ENCODE measurements at places on chromosomes 3 and 15.
A peak's percentile ranks its signal among the peaks of the same experiment; 100 is the strongest.

DNA sequence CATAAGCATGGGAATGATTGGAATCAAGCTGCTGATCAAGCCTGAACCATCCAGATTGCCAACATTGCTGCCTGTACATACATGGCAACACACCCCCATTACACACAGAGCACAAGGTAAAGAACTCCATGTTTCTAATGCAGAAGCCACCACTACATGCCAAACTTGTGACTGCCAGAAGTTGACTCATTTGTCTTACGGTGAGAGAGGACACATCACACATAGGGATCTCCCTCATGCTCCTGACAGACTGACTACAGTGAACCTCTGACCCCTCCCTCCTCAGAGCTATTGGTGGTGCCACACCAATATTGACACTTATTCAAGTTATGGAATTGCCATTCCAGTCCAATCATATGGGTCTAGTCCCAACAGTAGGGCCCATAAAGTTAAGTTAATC lies 42.3 kb downstream of the EFHB start:
- DNase-seq, result no peak

DNA sequence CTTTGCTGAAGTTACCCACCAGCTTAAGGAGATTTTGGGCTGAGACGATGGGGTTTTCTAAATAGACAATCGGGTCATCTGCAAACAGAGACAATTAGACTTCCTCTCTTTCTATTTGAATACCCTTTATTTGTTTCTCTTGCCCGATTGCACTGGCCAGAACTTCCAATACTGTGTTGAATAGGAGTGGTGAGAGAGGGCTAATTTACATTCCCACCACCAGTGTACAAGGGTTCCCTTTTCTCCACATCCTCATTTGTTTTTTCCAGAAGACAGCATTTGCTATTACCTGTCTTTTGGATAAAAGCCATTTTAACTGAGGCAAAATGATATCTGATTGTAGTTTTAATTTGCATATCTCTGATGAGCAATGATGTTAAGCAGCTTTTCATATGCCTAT lies 329.9 kb upstream of the TPRG1 start:
- DNase-seq, result no peak

GRCh38 chr3:185724761-185725160 lies 100.1 kb downstream of the IGF2BP2 start:
- no peak for DNase-seq

GRCh38 chr3:72185549-72186399 lies 400.8 kb upstream of the PROK2 start:
- no peak for DNase-seq

DNA sequence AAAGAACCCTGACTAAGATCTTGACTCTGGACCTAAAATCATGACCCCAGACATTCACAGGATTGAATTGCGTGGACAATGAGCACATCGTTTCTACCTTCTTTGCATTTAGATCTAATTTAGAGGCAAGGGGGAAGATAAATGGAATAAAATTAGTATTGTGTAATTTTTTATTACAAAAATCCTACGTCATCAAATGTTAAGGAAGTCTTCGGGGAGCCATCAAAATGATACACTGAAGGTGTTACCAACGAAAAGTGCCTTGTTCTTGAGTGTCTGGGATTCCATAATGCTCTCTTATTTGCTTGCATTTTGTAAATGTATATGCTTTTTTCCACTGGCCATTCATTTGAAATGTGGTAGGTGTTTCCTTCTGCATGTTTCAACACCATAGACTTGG lies 52.8 kb upstream of the C3orf49 start:
- no peak for DNase-seq

DNA sequence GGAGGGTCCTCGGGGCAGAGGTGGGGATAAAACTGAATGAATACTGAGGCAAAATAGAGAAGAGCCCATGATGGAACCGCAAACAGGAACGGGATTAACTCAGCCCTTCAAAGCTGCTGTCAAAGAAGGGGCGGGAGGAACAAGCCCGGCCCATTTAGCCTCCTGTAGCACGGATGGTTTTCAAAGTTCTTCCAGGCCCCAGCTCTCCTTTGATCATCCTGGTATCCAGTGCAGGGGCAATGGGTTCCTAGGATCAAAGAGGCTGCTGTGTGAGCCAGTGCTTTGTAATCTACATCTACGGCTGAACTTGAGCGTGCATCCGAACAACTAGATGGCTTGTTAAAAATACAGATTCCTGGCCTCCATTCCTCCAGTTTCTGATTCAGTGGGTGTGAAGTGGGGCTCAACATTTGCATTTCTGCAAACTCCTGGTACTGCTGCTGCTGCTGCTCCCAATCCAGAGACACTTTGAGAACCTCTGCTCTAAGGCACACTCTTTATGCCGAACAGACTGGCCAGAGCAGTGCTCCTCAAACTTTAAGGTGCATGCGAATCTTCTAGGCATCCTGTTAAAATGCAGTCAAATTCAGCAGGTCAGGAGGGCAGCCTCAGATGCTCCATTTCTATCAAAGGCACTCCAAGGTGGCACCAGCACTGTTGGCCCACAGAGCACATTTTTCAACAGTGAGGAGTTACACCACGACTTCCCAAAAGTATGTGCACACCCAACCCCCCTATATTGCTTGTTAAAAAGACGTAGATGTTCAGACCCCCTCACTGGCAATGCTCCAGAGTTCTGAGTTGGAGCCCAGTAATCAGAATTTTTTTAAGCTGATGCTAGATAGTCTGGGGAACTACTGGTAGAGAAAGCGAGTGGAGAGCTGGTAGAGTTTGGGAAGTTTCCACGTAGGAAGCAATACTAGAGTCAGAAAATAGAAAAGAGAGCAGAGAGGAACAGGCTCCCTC lies 5.6 kb downstream of the GALNT15 start:
- DNase-seq, result no peak

DNA sequence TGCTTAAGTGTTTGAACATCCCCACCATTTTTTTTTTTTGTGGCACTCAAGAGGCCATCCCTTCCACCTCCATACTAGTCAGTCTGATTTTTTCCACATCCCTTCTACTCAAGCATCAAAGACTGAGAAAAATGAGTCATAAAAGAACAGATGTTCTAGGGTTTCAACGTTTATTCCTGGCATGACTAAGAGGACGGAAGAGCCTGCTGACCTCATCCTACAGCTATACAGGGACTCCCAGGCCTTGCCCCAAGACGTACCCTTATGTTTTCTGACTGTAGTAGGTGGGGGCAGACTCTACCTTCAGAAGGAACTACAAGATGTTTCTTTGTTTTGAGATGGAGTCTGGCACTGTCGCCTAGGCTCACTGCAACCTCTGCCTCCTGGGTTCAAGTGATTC lies 3.3 kb upstream of the ITPKA start:
- no peak for DNase-seq

DNA sequence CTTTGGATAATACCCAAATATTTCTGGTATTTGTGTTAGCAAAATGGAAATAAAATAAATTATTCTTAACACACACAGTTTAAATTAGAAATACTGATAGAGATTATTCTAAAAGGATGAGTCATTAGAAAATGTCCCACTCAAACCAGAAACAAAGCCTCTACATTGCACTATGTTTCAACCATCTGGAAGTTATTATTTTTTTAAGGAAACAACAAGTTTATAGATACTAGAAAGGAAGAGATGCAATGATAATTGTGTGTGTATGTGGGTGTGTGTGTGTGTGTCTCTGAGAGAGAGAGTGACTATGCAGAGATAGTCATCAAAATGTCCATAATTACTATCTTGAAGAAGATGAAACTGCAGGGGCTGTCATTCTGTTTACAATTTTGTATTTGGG lies 1340.5 kb downstream of the ROBO1 start:
- no peak for DNase-seq

- no peak for DNase-seq
These were observed 60.7 kb upstream of the RAB6B start for GRCh38 chr3:133956353-133956752.

DNA sequence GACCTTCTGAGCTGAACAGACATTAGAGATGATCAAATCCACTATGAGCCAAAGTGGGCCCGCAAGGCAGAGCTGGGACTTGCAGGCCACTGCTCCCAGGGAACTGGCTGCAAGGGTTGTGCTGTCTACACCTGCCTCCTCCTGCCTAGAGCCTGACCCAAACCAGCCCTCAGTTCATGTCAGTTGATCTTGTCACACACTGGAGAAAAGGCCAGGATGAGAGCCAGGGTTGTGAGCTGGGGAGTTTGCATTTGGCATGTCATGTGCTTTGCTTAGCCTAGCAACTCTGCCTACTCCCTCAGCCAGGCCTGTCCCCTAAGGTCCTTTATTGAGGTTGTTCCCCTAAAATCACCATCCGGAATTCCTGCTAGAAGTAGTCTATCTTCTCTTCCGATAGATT lies 67.8 kb downstream of the RAB11A start:
- no peak for DNase-seq

DNA sequence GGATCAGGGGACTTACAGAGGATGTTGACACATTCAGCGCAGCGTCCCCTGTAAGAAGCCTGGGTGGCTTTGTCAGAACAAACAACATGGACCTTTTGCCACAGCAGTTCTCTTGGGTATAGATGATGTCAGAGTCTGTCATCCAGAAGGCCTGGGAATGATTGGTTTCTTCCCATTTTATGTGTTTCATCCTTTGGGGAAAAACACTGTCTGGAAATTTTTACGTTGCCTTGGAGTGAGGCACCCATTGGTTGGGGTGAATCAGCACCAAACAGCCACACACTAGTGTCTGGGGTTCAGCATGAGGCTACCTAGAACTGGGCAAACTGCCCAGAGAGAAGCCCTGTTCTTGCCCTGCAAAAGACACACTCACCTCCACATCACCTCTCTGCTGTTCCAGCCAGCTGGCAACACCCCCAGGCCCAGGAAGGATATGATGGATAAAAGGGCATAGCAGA lies 123.0 kb downstream of the FAM43A start:
- no peak for DNase-seq

DNA sequence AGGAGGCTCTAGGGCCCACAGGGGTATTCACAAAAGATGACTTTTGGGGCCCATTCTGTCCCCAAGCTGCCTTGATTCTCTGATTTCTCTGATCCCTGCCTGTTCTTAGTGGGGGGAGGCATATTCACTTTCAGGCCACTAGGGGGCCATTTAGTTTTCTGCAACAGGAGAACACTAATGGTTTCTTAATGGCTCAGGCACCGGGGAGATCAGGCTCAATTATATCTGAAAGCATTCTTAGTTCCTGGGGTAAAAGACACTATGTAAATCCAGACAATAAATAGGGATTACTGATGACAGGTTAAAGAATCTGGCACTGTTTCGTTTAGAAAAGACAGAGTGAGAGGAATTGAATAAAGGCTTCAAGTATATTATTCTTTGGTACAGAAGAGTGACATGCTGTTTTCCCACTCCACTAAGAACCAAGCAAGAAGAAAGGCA lies 2.5 kb upstream of the INAFM2 start:
- DNase-seq, result no peak

- no peak for DNase-seq
These were observed 24.0 kb downstream of the CP start for GRCh38 chr3:149197669-149198068.

DNA sequence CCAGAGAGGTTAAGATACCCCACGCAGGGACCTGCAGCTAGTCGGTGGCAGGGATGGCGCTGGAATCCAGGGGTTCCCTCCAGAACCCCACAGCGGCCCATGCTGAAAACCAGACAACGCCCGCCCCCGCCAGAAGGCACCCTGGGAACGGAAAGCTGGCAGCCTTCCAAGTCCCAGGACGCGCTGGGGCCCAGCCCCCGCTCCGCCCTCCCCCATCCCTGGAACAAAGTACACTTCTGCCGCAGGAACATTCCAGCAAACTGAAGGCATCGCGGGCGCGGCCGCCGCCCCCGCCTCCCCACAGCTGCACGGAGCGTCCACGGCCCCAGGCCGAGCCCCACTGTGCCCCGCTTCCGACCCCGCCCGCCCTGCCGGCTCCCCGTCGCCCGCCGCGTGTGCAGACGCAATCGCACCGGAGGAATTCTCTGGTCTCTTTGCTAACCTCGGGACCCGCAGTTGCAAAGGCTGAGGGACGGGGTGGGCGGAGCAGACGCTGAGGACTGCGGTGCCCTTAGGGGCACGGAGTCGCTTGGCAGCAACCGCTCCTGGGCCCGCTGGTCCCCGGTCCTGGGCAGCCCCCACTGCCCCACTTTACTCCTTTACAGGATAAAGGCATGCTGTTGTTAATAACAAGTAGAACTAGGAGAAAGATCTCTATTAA lies 44.8 kb upstream of the RNU6-1 start:
- peak; percentile 27 for DNase-seq

DNA sequence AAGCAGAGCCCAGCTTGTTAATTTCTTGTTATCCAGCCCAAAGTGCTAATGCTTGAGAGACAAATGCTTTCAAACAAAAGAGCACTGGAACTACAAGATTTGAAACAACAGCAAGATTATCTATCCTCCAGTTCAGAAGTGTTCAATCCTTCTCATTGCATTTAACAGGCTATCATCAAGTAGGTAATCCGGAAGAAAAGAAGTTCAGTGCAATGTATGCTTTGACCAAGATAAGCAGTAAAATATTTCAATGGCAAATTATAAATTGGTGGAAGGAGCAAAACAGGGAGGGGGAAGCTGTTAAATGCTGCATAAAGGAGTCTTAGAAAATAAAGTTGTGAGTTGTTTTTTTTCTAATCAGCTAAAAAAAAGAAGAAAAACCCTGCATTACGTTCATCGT lies 8.8 kb downstream of the LRIG1 start:
- no peak for DNase-seq

DNA sequence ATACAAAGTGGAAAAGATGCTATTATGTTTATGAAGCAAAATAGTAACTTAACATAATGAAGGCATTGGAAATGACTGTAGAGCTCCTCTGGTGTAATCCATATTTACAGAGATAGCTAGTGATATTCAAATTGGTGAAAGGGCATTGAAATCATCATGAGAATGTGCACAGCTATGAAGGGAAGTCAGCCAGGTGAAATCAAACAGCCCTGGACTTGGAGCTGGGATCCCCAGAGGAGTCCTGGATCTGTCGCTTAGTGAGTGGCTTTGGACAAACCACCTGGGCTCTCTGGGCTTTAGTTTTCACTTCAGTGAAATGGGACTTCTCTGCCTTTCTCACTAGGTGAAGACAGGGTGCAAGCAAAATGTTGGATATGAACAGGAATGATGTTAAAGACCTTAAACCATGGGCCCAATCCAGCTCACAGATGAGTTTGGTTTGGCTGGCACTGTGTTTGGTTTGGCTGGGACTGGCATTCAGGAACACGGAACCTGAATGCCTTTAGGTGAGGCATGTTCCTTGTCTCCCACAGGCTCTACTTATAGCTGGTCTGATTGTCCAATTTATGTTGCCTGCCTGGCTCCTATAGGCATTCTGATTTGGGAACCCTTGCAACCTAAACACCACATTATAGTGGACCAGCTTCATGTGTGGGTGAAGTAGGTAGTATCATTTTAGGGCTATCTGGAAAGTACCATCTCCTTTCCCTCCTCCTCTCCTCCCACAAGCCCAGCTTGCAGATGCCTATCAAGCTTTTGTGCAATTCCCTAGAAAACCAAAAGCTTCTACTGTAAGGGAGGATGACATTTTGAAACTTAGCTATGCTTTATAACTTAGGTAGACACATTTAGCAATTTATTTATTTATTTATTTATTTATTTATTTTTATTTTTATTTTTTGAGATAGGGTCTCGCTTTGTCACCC lies 110.6 kb upstream of the TNFAIP8L3 start:
- no peak for DNase-seq

GRCh38 chr15:74322558-74323180 lies 44.8 kb downstream of the CYP11A1 start:
- DNase-seq, result peak; percentile 14

GRCh38 chr3:71583566-71584393 lies at the start of gene FOXP1:
FOXP1 (minus strand) TSS chr3:71583728; CDS start chr3:71198381, 385,347 bp downstream.
- DNase-seq, result peak; percentile 37

GRCh38 chr3:67649681-67650080 lies 4.7 kb downstream of the SUCLG2 start:
- DNase-seq, result no peak
